Muscle of back (tissue), 13 donors: ENCODE measurements at places on chromosomes 13 and 19. TPM values are rescaled to one million over a fixed set of nuclear protein-coding genes. Genes with fewer than 3 reads are reported as not detected.
A peak's percentile ranks its signal among the peaks of the same experiment; 100 is the strongest.

DNA sequence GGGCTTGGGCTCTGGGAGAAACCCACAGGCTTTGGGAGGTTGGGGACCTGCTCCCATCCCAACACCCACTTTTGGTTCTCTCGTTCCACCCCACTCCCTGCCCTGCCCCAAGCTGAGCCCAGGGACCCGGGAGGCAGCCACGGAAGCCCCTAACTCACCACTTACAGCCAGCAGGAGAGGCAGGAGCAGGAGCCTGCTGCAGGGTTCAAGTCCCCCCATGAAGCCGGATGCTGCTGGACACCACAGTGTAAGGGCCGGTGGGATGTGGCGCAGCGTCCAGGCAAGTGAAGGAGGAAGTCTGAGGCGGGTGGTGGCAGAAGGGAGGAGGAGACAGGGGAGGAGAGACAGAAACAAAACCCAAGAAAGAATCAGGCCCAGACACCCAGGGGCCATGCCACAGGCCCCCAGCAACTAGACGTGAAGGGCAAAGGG lies at the start of gene TYROBP:
Gene TYROBP (minus strand): TSS at position 286 of the 432 bp plus-strand sequence. CDS start 67 bp downstream, at position 219.
- no peak for DNase-seq

Gene CTXN1
- 1.6 TPM for polyA plus RNA-seq

GRCh38 chr19:10836479-10837330 lies 693 bp upstream of the TMED1 start:
- no peak for DNase-seq

Gene SLC5A5
- polyA plus RNA-seq: 0.11 TPM

GRCh38 chr19:19418555-19419260 lies 13.2 kb downstream of the GATAD2A start:
- peak; percentile 52 for DNase-seq

Gene FFAR2
- 0.15 TPM for polyA plus RNA-seq

Gene KCTD4
- polyA plus RNA-seq: 0.11 TPM

Gene RASIP1
- 18.7 TPM for polyA plus RNA-seq

Gene BICRA
- 10.9 TPM for polyA plus RNA-seq

GRCh38 chr13:113272701-113273181 lies 24.3 kb upstream of the LAMP1 start:
- DNase-seq: no peak

- DNase-seq: no peak
These were observed 416.6 kb upstream of the ATXN8OS start for GRCh38 chr13:69690999-69691398.

DNA sequence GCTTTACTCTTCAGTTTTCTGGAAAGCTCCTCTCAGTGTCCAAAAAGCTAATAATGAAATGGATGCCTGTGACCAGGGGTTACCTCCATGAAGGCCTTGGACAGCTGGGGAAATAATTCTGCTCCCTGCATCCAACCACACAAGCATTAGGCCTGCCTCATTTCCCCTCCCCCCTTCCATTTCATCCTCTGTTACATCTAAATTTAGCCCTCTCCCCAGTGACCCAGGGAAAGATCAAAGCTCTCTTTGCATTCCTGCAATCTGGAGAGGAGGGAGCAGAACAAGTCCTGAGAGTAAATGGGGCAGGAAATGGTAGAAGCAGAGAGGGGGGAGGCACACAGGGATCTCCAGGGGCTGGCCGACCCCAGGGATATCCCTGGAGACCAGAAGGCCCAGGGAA lies 452.7 kb downstream of the TSHZ3 start:
- peak; percentile 56 for DNase-seq

- no peak for DNase-seq
These were observed 1075.2 kb downstream of the PCDH9 start for GRCh38 chr13:66154976-66155375.

GRCh38 chr13:113062691-113063090 lies 42.9 kb upstream of the F7 start:
- no peak for DNase-seq

GRCh38 chr13:99404005-99404755 lies 97.0 kb upstream of the GPR183 start:
- no peak for DNase-seq

GRCh38 chr19:48540110-48540509 lies 11.9 kb upstream of the SULT2B1 start:
- no peak for DNase-seq

- DNase-seq: no peak
These were observed 21.8 kb downstream of the HCN2 start for GRCh38 chr19:611481-611868.

Gene TINCR
- polyA plus RNA-seq: 0.52 TPM

DNA sequence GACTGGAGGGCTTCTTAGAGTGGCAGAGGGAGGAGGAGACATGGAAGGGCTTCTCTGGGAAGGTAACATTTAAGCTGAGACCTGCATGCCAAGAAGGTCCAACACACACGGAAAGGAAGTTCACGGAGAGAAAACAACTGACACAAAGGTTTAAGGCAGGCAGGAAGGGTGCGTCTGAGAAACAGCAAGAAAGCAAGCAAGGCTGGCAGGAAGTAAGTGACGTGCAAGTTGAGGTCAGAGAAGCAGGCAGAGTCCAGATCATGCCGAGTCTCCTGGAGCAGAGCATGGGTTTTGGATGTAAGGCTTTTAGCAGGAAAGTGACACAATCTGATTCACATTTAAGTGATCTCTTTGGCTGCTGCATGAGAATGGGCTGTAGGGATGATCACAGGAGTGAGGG lies 60.5 kb downstream of the ATP7B start:
- no peak for DNase-seq

- peak; percentile 48 for DNase-seq
These were observed 68.4 kb upstream of the TM9SF2 start for GRCh38 chr13:99432609-99433542.

- no peak for DNase-seq
These were observed 136.4 kb downstream of the URI1 start for GRCh38 chr19:30078381-30078910.

GRCh38 chr19:52786078-52786463 lies 520 bp downstream of the ZNF600 start:
- DNase-seq: no peak

Gene FAM124A
- 1.6 TPM for polyA plus RNA-seq

DNA sequence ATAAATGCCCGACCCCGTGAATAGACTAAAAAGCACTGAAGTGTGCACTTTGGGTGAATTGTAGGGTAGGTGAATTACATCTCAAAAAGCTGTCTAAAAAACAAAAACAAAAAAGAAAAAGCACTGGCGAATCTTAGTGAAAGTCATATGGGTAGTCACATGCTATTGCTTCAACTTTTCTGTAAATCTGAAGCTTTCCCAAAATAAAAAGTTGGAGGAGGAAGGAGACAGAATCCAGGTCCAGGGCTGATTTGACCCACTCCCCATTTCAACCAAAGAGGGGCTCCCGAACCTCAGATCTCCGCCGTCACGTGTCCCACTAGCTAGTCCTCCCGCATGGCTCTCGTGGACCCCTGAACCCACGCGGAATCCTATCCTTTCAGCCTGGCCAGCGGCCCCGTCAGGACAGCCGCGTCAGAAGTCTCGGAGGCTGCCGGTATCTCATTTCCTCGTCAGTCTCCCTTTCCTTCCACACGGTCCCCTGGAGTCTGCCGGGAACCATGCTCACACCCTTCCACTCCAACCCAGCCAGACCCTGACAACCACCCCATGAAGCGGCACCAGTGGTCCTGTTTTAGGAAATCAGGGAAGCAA lies 6.1 kb downstream of the PPP1R12C start:
- peak; percentile 33 for DNase-seq

DNA sequence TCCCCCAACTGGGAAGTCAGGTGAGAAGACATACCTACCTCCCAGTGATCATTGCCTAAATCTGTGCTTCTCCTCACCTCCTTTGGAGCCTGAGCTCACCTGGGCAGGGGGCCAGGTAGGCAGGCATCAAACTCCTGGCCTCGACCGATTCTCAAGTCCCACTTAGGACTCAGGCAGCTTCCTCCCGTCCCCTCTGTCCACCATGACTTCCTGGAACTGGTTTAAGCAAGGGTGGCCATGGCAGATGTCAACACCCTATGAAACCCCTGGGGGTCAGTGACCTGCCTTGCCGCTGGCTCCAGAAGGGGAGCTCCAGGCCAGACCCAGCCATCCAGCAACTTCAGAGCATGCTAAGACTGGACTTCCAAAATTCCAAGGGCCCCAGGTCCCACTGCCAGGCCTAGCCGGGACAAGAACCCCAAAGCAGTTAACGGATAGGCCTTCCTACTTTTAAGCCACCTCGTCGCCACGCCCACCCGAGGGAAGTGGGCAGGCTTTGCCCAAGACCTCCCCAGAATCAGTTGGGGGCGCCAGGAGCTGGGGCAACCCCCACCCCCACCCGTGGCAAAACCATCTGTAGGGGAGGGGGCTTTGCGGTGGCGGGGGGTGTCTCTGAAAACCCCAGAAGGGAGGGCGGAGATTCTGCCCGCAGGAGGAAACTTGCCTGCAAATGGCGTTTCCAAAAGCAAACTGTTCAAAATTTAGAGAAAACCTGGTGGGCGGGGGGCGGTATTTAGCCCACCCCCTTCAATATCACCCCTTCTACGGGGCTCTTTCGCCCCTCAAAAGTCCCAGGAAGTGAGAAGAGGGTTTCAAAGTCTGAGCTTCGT lies 657 bp downstream of the PLIN3 start:
- DNase-seq: peak; percentile 84

DNA sequence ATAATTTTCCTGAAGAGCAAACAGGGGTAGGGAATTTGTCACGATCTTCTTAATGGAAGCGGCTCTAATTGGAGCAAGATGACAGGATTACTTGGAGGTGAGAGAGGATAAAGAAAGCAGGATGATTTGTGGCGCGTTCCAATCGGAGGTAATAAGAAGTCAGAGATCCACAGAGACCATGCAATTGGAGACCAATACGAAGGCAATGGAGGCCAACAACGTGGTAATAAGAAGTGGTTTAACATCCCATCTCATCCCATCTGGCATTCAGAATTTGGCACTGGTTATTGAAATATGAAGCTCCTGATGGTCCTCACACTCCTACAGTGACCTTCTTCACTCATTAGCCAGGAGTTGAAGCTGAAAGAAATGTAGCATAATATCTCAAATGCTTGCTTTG lies 130.6 kb downstream of the DLEU7 start:
- DNase-seq: peak; percentile 30

DNA sequence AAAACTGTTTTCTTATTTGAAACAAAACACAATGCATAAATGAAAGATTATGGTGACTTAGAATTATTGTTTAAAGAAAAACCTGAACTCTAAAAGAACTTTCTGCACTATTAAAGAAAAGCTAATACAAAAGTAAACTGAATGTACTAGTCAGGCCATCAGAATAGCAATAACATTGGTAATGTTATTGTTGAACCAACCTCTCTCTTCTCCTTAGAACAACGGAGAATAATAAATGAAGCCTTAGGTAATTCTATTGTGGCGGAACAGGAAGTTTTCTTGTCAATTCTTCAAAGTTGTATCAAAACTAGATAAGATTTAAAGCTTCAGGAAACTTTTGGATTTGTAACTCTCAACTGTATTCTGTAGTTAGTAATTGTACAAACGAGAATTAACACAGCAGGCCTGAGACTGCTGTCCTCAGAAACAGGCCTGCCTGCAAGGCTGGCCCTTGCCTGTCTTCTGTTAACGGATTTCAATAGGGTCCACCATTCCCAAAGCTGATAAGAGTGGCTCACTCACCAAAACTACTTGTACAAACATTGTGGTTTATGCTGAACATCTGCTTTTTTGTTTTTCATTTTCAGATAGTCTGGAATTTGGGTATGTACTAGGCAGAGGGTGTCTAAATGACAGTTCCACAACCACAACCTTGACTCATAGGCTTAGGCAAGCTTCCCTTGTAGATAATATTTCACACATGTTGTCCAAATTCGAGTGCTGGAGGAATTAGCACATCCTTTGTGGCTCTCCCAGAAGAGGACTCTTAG lies 825.8 kb downstream of the GPC5 start:
- DNase-seq: peak; percentile 72

- DNase-seq: no peak
These were observed 12.3 kb downstream of the DDX39A start for GRCh38 chr19:14406645-14407401.

DNA sequence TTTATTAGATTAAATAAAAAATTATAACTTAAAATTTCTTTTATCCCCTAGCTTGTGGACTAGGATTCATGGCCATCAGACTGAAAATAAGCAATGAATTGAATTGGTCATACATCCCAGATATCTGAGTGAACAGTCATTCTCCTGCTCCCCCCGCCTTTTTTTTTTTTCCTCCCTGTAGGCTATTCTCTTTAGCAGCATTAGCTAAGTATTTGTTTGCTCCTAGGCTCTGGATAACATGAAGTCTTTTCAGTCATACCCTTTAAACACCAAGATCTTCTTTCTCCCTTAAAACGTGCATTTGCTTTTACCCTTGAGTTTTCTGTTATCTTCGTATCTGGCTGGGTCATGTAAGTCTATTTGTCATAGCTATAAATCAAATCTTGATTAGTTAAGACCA lies 866.7 kb upstream of the SPRY2 start:
- DNase-seq: no peak

DNA sequence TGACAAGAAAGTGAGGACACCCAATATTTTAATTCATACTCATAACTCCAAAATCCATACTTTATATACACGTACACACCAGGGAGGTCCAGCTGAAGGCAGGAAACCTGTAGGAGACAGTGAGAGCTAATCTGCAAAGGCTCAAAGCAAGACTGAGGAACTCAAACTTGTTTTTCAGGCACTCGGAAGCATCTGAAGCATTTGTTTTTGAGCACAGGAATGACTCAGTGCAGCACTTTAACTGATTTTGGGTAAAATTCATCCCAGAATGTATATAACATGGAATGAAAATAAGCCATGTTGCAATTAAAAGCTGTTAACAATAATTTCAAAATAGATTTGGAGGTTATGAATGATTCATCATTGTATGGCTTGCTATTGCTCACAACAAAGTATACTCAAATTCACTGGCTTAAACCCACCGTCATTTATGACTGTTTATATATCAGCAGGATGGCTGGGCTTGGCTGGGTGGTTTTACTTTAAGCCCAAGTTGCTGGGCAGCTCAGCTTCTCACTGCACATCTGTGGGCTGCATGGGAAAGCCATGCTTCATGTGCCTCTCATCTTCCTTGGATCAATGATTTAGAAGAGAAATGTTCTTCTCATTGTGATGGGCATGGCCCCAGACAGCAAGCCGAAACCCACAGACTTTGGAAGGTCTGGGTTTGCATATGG lies 177.0 kb downstream of the RFC3 start:
- DNase-seq: no peak

Gene CBY2
- polyA plus RNA-seq: not detected

- DNase-seq: no peak
These were observed 10.2 kb downstream of the JOSD2 start for GRCh38 chr19:50500753-50501151.

DNA sequence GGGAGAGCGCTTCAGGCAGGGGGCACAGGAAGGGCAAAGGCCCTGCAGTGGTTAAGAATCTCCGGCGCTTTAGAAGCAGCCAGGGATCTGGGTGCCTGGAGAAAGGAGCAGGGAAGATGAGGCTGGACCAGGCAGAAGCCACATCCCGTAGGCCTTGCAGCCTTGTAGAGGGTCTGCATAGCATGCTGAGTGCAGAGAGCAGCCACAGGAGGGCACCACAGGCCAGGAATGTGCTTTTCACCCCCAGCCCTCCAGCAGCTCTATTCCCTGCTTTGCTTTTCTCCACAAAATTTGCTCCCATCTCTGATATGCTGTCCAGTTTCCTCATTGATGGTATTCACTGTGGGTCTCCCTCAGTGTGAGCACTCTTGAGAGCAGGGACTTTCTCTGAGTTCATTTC lies 5.7 kb downstream of the WDR62 start:
- no peak for DNase-seq
